Amniotic stem cell (primary cell): ENCODE measurements at places on chromosomes 2 and 18.

DNA sequence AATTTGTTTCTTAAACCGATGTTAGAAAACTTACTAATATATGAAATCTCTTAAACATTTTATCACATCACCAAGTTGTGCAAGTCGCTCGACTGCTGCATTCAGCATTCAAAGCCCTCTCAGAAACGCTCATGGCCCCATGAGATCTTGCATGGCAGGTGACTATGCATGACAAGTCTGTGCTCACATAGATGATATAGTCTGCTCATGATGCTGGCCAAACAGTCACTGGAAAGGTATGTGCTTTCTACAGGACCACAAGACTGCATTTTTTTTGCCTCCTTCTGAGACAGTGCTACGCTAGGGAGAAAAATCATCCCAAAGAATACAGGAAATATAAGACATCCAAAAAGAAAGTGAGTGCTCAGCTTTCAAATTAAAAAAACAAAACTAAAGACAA, 98.3 kb upstream of the ZBTB14 start:
- DNase-seq = no peak

- no peak for DNase-seq
These were observed 159.0 kb upstream of the RASGRP3 start for GRCh38 chr2:33317369-33318007.

- DNase-seq = no peak
These were observed 38.0 kb downstream of the LINC00305 start for GRCh38 chr18:64110692-64111480.

- DNase-seq = no peak
These were observed 44.3 kb upstream of the FBXO11 start for GRCh38 chr2:47950340-47951301.

GRCh38 chr2:229412686-229413085, 141.6 kb upstream of the PID1 start:
- DNase-seq = no peak

GRCh38 chr18:66916834-66917233, 312.9 kb upstream of the CDH19 start:
- DNase-seq = no peak

- DNase-seq = no peak
These were observed 132.8 kb downstream of the AGAP1 start for GRCh38 chr2:235626658-235627057.

- no peak for DNase-seq
These were observed 225.4 kb downstream of the TXNL1 start for GRCh38 chr18:56412951-56413350.

- DNase-seq = no peak
These were observed 212.3 kb downstream of the CYP26B1 start for GRCh38 chr2:71935262-71935848.

DNA sequence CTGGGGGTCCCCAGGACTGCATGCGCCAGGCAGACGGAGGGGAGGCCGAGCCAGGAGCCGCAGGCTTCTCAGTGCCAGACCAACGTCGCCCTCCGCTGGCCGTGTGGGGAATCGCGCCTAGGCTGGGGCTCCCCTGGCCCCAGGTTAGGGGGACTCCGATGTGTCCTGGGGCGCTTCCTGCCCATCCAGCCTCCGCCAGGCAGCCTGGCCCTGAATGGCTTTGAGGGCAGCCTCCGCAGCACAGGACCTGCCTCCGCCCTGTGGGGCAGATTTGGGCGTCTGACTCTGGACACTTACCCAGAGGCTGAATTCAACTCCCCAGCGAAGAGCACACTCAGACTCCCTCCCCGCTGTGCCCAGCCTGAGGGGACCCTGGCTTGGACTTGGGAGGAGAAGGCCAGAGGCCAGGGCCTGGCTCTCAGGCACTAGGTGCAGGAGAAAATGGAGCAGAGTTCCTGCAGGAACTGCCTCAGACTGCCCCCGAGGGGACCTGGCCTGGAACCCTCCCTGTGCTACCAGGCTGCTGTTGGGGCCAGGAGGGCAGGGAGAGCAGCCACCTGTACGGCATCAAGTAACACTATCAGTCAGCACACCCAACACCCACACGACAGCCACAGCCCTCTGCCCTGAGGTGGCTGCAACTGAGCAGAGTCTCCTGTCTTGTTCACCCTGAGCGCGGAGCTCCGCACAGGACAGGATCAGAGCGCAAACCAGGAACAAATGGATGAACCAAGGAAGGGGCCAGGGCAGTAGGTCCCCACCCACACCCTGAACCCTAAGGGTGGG, 597 bp upstream of the TEKT4 start:
- DNase-seq = no peak

DNA sequence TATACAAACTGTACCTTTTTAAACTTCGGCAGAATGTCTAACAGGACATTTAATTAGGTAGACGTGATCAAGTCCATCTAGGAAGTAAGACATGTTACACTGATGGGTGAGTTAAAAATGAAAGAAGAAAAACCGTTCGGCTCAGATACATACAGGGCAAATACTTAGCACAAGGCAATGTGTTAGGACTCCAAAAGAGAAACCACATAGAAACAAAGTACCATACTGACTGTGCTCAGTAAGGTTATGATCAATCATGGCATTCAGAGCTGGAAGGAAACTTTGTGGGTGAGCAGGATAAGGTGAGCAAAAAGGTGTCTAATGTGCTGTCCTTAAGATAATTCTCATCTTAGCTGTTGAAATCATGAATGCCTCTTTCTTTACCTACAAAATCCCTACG, 211.9 kb downstream of the STK39 start:
- DNase-seq = no peak

DNA sequence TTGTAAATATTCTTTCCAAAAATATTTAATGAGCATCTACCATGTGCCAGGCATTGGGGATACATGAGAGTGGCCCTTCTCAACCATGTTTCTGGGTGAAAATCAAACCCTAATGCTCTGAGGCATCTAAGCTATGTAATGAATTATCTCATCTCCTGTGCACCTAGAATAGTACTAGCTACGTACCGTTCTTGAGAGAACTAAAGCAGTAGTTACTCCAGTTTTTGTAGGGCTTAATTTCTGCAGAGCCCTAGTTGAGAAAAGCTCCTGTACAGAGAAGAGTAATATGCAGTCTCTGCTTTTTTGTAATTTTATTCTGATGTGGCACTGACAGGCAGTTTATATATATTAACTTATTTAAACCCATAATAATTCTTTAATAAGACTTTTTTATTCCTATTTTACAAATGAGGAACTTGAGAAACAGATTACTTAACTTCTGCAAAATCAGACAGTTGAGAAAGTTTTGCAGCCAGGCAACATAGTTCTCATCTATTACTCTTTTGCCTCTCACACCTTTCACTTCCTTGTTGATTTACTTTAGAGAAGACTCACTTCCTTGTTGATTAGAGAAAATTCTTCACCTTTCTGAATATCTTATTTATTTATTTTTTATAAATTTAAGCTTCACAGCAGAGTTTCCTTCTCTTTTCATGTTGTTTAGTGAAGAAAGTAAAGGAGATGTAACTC, 3.1 kb downstream of the SPOPL start:
- DNase-seq = no peak

DNA sequence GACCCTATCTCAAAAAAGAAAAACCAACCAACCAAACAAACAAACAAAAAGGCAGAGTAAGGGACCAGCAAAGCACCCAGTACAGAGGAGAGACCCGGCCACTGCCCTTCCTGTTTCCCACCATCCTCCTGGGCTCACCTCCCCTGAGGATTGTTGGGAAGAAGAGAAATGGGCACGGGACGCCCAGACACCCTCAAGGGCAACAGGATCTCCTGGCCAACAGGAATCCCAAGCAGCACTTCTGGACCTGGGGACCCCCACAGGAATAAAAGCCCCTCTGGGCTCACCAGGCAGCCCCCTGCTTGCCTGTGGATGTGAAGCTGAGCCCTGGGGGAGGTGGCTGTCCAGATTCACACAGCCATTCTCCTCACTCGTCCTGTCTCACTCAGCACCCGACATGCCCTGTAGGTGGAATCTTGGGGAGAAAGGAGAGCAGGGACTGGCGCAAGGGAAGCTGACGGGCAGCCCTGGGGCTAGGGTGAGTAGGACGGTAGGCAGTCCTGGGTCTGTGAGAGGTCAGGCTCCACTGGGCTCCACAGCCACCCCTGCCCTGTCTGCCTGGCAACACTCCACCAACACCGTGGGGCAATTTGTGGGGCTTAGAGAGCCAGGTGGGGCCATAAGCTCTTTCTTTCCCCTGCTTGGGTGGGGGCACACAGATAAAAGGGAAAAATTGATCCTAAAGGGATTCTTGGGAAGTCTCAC, 18.0 kb downstream of the KLF11 start:
- DNase-seq = no peak

DNA sequence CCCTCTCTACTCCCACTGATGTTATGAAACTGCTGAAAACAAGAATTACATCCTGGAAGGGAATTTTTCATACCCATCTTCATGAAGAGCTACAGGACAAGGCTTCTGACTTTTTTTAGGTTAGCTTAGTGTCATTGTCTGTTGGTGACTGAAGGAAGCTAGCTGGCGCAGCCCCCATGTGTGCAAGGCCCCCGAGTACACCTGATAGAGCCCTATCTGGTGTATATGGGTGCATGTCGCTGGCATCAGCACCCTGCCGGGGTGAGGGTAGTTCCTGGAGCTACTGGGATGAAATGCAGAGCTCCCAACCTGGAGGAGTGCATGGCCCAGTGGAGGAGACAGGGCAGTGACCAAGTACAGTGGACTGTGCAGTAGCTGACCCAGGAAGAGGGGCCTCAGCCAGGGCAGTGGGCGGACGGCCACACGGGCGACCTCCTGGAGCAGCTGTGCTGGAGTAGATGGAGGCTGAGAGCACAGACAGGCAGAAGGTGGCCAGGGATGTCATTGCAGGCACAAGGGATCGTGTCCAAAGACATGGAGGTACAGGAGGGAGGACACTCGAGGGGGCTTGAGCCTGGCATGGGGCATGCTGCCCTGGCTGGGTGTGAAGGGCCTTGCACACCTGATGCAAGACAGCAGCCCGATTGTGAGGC, 12.1 kb downstream of the IMPA2 start:
- no peak for DNase-seq

- no peak for DNase-seq
These were observed 38.3 kb downstream of the IL1RL2 start for GRCh38 chr2:102224824-102225739.

DNA sequence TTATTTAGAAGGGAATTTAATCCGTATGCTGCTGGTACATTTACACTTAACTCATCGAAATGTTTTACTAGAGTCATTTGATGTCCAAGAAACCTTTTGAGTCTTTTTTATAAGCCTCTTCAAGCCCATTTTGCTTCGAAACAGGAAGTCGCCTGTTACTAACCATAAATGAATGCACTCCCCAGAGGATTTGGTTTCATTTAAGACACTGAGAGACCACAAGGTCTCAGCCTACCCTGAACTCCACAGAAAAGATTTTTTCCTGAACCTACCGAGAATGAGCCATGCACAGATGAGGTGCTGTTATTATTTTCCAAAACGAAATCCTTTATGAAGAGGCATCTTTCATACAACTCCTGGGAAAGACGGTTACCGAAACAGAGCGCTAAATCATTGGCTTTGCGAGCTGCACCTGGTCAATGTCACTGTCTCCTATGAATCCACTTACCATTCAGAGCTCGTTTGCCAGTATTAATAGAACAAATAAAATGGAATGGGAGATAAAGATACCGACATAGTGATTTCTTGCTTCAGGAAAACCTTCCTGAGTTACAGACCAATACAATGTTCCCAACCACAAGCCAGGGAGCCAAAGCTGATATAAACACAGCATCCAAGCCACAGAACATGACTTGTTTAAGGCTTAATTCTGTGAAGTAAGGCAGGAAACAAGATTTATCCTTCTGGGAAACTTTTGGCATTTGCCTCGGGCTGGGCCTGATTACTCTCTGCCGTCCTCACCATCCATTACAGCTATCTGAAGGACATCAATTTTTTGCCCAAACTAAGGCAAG, 382.1 kb downstream of the OSR1 start:
- peak; percentile 64 for DNase-seq

DNA sequence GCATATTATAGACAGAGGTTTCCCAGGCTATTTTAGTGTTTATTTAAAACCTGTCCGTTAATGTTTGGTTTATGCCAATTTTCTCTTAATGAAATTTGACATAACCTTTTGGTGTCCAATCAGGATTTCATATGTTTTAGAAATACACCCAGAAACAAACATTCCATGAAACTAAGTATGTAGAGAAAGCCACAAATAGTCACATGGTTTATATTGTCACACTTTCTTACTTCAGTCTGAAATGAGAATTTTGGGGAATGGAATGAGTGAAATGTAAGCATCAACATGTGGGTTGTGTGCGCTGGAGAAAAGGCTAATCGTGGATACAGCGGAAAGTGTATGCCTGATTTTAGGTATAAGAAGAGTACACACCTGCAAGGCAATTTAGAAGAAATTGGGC, 277.0 kb upstream of the RAB12 start:
- DNase-seq = no peak

DNA sequence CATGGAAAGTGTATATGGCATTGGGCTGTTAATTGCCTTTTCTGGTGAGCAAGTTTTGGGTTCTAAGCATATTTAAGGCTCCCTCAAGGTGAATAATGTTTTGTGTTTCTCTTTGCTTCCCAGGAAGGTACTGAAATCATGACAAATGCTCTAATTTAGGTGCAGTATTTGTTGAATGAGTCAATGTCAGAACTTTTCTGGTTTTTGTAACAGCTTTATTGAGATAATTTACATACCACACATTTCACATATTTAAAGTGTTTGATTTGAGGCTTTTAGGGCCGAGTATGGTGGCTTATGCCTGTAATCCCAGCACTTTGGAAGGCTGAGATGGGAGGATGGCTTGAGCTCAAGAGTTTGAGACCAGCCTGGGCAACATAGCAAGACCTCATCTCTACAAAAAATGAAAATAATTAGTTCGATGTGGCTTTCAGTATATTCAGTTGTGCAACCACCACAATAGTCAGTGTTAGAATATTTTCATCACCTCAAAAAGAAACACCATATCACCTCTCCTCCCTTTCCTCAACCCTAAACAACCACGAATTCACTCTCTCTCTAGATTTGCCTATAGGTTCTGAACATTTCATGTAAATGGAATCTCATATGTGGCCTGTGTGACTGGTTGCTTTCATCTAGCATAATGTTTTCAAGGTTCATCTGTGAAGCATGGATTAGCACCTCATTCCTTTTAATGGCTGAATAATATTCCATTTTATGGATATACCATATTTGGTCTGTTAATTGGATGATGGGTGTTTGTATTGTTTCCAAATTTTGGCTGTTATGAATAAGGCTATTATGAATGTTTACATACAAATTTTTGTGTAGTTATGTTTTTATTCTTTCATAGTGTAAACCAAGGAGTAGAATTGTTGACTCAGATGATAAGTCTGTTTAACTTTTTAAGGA, 54.9 kb downstream of the MGAT5 start:
- DNase-seq = no peak

GRCh38 chr2:198762441-198762840, 695.3 kb downstream of the SATB2 start:
- DNase-seq = no peak
